ENCODE measurements at places on chromosomes 4 and X. TPM values are rescaled to one million over a fixed set of nuclear protein-coding genes. Genes with fewer than 3 reads are reported as not detected.

Gene BST1
- total RNA-seq: 1.8 TPM

Gene RCHY1
- 25.4 TPM for total RNA-seq

Gene TCEAL6
- total RNA-seq: not detected

Gene TREX2
- 0.94 TPM for total RNA-seq

Gene PRSS12
- not detected for total RNA-seq

Gene TLR8
- not detected for total RNA-seq

DNA sequence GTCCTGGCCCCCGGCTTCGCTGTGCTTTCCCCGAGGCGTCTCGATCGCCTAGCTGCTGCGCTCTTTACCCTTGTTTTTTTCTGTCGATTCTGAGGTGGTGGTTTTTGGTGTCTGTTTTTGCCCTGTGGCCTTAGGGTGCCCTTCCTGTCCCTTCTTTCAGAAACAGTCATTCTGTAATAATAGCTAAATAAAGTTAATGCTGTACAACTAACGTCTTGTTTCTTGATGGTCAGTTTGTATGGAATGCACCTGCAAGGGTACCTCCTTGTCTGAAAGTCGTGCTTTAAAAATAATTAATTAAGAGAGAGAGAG, 686 bp downstream of the FIP1L1 start:
- DNase-seq: no peak

- DNase-seq: no peak
Observed at GRCh38 chr4:138669479-138670315, 345.9 kb upstream of the NOCT start.

GRCh38 chrX:37409278-37409677, 60.1 kb downstream of the PRRG1 start:
- DNase-seq: no peak

DNA sequence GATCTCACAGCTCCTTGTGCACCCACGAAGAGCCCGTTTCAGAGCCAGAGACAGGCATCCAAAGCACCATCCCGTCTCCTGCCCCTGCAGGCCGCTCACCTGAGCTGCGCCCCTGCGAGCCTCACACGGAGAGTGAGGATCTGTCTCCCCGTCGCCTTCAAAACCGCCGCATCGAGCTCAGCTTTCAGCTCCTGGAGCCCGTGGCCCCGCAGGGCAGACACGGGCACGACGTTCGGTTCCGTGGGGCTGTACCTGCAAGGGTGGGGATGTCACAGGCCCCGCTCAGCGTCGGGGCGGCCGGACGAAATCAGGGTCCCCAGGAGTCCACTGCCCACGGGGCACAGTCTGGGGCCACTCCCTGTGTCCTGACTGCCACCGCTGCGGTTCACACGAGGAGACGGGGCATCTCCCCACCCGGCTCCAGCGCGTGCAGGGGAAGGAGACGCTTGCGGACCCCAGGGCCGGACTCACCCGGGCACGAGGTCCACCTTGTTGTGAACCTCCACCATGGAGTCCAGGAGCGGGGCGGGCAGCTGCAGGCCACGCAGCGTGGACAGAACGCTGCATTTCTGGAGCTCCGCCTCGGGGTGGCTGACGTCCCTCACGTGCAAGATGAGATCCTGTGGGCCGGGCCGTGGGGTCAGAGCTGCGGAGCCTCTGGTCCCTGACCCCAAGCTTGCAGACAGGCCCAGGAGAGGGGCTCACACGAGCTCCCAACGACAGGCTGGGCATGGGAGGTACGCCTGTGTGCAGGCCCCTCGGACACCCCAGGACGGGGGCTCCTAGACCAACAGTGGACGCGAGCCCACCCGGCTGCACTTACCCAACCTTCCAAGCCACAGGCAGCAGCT, 11.1 kb downstream of the GTPBP6 start:
- DNase-seq: no peak

DNA sequence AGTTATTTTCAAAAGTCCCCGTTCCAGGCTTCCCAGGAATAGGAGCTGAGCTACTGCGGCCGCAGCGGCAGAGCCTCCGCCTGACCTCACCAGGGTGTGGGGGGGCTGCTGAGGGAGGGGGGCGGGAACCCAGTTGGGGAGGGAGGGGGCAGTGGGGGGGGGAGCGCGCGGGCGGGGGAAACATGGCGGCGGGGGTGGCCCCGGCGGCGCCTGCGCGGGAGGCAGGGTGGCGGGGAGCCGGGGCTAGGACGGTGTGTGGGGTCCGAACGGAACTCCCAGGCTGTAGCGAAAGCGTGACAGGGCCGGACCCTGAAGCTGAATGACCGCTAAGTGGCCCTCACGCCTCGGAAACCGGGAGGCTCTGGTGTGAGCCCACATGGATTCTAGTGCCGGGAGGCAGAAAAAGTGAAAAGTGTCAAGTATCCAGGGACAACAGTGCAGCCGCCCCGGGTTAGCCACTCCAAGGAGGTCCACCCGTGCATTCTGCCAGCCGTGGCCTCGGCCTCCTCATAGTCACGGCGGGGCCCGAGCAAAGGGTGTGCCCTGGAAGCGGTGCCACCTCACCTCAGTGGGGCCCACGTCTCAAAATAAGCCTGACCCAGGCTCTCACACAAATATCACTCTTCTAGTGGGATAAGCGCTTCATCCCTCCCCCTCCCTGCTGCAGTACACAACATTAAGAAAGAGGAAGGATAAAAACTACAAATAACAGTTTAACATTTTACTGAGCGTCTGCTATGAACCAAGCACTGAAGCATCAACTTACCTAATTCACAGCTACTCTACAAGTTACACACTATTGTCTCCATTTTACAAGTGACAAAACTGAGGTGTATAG, at the start of gene KLHL13:
Gene KLHL13, minus strand, starts transcription at position 98 of the 838 bp plus-strand sequence. CDS start 88,337 bp downstream, outside the sequence.
- no peak for DNase-seq

- DNase-seq: no peak
Observed at GRCh38 chr4:171117457-171117856, 695.7 kb upstream of the GALNTL6 start.

- DNase-seq: no peak
Observed at GRCh38 chr4:185307136-185307950, 88.4 kb downstream of the LRP2BP start.

DNA sequence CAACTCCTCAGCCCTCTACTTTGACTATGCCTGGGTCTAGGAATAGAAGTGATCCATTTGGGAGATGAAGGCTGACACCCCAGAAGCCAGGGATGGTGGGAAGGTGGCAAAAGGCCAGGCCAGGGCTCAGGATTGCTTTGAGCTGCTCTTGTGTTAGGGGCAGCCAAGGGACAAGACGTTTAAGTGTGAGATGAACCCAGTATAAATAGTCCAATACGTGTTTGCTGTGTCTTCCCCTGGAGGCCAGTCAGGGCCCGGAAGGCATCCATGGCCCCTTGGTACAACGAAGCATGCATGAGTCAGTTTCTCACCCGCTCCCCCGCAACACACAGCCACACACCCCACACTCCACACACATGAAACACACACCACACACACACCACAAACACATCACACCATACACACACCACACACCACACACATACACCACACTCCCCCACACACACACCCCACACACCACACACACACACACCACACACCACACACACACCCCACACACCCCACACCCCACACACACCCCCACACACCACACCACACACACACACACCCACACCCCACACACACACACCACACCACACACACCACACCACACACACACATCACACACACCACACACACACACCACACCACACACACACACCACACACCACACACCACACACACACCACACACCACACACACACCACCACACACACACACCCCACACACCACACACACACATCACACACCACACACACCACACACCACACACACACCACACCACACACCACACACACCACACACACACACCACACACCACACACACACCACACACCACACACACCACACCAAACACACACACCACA, 5.1 kb downstream of the STARD8 start:
- DNase-seq: no peak

- no peak for DNase-seq
Observed at GRCh38 chrX:52280812-52281211, 88.0 kb upstream of the XAGE2 start.

DNA sequence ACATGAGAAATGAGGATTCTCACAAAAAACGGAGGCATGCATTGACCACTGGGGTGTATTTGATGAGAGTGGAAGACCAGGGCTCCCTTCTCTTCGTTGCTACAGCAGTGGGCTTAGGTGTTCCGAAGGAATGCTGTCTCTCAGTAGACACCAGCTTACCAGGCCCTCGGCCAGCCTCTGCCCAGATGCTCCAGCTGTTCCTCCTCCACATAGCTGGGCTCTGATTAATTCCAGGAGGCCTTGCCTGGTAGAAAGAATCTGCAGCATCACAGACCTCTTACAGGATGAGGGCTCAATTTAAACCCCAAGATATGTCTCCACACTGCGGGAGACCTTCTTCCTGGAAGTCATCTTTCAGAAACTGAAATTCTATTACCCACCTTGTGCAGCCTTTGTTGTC, 346.6 kb upstream of the TENM3 start:
- no peak for DNase-seq

DNA sequence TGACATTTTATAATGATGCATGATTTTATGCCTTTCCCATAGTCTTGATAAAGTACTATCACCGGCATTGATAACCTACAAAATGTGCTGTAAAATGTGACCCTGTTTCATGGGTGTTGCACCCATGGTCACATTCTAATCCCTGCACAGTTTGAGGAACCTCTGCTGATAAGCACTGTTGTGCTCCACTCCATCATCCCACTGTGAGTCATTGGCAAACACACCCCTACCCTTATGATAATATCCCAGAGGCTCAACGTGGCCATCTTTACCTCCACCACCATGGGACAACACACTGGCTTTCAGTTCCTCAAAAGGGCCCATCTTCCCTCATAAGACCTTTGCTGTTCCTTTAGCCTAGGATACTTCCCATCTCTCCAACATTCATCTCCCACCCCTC, 32.0 kb upstream of the SGMS2 start:
- no peak for DNase-seq

DNA sequence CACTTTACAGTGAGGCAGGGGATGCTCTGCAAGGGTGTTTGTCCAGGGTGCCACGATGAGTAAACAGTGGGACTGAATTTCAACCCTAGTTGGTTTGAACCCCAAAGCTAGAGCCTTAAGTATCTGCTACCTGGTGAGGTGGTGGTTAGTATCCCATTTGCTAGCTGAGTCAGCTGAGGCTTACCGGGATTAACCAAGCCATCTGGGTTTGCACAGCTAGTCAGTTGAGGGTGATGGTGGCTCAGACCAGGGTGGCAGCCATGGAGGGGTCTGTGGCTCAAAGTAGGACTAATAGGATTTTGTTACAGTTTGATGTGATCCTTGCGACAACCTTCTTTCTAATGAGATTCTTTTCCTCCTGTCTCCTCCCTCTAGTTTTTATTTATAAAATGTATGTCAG, 1.9 kb downstream of the EVC start:
- no peak for DNase-seq

- no peak for DNase-seq
Observed at GRCh38 chr4:20085156-20085555, 166.5 kb upstream of the SLIT2 start.

DNA sequence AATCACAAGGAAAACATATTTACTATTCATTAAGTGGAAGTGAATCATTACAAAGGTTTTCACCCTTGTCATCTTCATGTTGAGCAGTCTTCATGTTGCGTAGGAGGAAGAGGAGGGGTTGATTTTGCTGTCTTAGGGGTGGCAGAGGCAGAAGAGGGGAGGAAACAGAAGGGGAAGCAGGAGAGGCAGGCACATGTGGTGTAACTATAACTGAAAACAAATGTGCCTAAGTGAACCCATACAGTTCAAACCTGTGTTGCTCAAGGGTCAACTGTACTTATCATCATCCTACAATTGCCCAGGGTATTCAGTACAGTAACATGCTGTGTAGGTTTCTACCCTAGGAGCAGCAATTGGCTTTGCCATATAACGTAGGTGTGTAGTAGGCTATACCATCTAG, 47.2 kb downstream of the SYNPO2 start:
- no peak for DNase-seq

DNA sequence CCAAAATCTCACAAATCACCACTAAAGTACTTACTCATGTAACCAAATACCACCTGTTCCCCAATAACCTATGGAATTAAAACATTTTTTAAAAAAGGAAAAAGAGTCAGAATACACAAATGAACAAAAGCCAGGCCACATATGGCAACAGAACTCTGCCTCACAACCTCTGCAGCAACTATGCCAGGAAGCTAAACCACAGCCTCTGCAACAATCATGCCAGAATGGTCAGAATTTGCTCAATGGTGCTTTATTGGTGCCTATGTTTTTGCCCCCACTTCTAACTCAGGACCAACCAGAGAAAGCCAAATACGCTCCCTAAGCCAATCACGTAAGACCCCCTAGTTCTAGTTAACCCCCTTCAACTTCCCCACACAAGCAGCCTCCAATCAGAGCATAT, 69.6 kb downstream of the HOPX start:
- DNase-seq: no peak

DNA sequence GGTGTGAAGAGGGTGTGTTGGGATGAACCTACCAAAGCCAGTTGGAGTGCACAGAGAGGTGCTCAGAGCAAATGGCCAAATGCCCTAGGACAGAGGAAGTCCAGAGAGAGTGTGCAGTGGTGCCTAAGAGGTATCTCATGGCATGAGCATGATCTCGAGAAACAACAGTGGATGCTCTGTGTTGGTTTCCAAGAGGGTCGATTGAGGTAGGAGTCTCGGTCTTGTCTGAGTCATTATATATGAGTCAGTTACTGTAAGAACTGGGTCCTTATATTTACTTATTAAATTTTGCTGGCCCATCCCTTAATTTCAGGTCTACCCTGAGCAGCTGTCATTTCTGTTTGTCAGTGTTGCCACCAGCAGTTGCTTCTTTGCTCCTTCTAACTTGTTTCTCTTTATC, 86.6 kb upstream of the TMEM150C start:
- DNase-seq: no peak

DNA sequence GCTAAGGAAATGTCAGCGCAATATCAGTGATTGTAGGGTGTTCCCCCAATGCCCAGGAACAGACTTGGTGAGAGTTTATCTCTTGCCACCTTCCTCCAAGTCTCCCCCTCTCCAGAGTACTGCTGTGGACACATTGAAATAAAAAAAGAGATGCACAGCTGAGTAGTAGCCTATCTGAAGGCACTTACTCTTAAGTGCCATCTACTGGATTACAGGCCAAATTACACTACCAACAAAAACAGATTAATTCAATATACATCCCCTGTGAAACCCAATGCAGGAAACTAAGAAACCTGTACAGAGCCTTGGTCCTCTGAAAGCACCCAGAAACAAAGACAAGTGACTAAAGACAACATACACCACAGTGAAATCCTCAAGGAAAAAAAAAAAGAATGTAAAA, 460.3 kb downstream of the ZIC3 start:
- DNase-seq: no peak

GRCh38 chrX:22128961-22129360, 96.8 kb downstream of the PHEX start:
- no peak for DNase-seq

- no peak for DNase-seq
Observed at GRCh38 chr4:100848841-100849240, 331.0 kb upstream of the EMCN start.

All from activated T-helper 2 cell treated with anti-CD3 and anti-CD28 coated beads, Interferon-gamma antibody, Interleukin-2, Interleukin-4, amounts not matched to agents 10 μg/mL and 5 μg/mL and 100 μg/mL, durations not matched to agents 14 hours and 24 hours and 36 hours (primary cell).